ENCODE measurements at places on chromosomes 4 and X. TPM values are rescaled to one million over a fixed set of nuclear protein-coding genes. Genes with fewer than 3 reads are reported as not detected.

The PPARGC1A gene
- not detected for total RNA-seq

The F8A3 gene
- 10.5 TPM for total RNA-seq

The FAM47B gene
- total RNA-seq, result not detected

The BEX1 gene
- not detected for total RNA-seq

The NLGN4X gene
- total RNA-seq, result not detected

The IDH3G gene
- total RNA-seq, result 72.0 TPM

The ZCCHC4 gene
- total RNA-seq, result 11.1 TPM

The CFI gene
- 0.26 TPM for total RNA-seq

The KLHL4 gene
- 0.28 TPM for total RNA-seq

The HSFX4 gene
- 0.37 TPM for total RNA-seq

The DRP2 gene
- 0.94 TPM for total RNA-seq

The SPANXC gene
- not detected for total RNA-seq

The FREM3 gene
- not detected for total RNA-seq

The PGRMC1 gene
- total RNA-seq, result 32.5 TPM

The CXCL13 gene
- not detected for total RNA-seq

The NUDT6 gene
- total RNA-seq, result 14.7 TPM

The TMPRSS11B gene
- not detected for total RNA-seq

The RBM46 gene
- not detected for total RNA-seq

The USP17L29 gene
- total RNA-seq, result not detected

The TASL gene
- total RNA-seq, result 9.0 TPM

The HEPH gene
- total RNA-seq, result not detected

The TBC1D9 gene
- total RNA-seq, result 0.14 TPM

The VCX3B gene
- not detected for total RNA-seq

The DAPP1 gene
- 25.3 TPM for total RNA-seq

The TEC gene
- total RNA-seq, result 2.0 TPM

The TCEAL6 gene
- not detected for total RNA-seq

The H2BW2 gene
- total RNA-seq, result not detected

All from activated CD8-positive, alpha-beta memory T cell treated with anti-CD3 and anti-CD28 coated beads, Interleukin-2, amount 10 ng/mL, durations not matched to agents 7 days and 5 days (primary cell).